ENCODE measurements at places on chromosomes 7 and 10.

GRCh38 chr7:100632951-100633717 is 8.2 kb downstream of the TFR2 start:
- DNase-seq: peak; percentile 77

- no peak for DNase-seq
Observed at GRCh38 chr10:1709161-1709560, 28.2 kb downstream of the ADARB2 start.

- no peak for DNase-seq
Observed at GRCh38 chr7:6316226-6316625, 43.8 kb upstream of the CYTH3 start.

DNA sequence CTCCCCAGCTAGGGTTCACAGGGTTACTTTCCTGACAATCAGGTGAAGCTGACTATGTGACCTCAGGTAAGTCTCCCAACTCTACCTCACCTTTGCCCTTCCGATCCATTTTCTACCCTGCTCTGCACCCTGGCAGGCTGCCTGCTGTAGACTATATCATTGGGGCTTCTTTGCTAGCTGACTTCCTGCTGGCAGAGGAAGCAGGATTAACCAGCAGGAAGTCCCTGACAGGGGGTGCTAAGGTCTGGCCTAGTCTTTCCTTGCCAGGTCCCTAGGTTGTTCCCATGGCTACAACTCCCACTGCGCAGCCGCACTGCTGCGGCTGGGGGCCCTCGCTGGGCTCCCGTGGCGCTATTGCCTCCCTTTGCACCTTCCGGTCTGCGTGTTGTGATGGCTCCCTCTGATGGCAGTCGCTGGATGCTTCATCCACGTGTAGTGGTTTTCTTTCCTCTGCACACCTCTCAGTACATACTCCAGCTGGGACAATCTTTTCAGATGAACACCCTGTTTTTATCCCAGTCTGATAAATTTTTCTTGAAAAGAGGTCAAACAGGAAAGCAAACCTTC is 365.9 kb downstream of the REEP3 start:
- DNase-seq: no peak

- no peak for DNase-seq
Observed at GRCh38 chr10:11886138-11886474, 63.0 kb downstream of the PROSER2 start.

All from stimulated activated naive CD8-positive, alpha-beta T cell treated with anti-CD3 and anti-CD28 coated beads, Interleukin-15, Interleukin-2, amounts not matched to agents 100 U/mL and 50 U/mL, for 24 hours (primary cell).